ENCODE measurements at places on chromosomes 4 and X.
A peak's percentile ranks its signal among the peaks of the same experiment; 100 is the strongest.

DNA sequence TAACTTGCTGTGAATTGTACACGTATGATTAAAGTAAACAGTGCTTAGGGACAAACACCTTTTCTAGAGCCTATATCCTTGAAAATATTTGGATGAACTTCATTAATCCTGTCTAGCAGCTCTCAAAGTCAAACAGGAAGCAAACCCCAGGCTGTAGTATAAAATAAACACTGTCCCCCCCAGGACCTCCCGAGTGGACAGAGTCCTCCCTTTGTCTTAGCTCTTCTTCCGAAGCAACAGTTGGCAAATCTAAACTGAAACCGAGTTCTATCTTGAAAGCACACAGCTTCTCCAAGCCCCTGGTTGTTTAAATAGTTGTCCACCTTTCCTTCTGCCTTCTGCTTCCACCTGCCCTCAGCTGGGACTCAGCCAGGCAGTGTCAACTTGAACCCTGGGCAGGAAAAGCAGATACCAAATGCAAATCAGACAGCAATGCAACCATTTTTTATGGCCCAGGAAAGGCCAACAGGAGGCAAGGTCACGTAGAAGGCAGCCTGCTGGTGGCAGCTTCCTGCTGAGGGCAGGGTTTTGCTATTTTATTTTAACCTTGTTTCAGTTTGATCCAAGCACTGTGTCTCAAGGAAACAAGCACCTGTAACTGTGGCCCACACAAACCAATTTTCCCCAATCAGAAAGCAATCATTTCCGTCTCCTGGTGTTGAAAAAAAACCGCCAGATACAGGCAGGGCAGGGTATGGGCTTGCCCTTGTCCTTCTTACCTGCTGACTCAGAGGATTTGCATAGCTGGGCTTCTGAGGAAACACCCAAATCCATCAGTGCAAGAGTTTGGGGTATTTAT, 110.3 kb upstream of the KIT start:
- DNase-seq = no peak

DNA sequence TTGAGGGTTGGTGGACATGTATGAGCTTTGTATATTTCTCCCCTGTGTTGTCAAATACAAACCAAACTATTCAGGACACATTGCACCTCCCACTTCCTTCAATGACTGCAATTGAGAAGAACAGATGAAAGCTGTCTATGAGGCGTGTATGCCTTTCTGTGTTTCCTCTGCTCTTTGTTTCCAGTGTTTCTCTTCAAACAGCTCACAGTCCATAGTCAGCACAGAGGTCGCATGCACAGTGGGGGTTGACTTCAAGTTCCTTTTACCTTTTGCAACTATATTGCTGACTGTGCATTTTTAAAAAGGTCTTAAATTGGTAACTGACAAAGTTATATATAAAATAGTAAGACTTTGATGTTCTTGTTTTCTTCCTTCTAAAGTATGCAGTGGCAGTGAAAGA, 957.8 kb downstream of the C4orf33 start:
- DNase-seq = no peak

GRCh38 chrX:75642811-75643361, 120.0 kb upstream of the ZDHHC15 start:
- DNase-seq = no peak

DNA sequence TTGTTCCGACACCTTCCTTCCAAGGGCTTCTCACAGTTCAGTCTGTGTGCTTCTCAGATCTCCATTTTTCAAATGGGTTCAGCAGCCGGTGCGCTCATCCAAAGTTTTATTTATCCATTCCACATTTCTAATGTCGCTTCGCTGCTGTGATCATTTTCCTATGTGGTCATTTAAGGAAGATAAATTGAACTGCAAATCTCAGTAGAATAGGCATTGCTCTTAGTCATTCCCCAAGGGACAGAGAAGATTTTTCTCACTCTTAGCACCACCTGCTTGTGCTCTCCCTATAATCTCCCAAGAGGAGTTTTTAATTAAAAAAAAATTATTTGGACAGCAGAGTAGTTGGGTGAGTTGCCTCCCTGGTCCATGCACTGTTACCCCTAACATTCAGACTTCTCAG, 278.9 kb upstream of the GATB start:
- no peak for DNase-seq

DNA sequence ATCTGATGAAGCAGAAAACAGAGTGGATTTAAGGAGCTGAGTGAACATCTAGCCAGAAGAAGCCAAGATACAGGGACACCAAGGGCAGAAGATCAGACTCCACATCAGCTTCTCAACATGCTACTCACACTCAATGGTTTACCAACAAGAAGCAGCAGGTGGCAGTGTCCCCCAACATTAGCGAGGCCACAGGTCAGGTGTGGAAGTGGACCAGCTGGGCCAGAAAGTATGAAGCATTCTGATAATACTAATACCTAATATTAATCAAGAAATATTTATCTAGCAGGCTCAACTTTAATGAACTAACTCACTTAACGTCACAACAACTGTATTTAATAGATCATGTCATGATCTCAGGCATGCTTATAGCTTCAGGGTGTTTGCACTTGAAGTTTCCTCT, 73.4 kb upstream of the TTC29 start:
- peak; percentile 12 for DNase-seq

DNA sequence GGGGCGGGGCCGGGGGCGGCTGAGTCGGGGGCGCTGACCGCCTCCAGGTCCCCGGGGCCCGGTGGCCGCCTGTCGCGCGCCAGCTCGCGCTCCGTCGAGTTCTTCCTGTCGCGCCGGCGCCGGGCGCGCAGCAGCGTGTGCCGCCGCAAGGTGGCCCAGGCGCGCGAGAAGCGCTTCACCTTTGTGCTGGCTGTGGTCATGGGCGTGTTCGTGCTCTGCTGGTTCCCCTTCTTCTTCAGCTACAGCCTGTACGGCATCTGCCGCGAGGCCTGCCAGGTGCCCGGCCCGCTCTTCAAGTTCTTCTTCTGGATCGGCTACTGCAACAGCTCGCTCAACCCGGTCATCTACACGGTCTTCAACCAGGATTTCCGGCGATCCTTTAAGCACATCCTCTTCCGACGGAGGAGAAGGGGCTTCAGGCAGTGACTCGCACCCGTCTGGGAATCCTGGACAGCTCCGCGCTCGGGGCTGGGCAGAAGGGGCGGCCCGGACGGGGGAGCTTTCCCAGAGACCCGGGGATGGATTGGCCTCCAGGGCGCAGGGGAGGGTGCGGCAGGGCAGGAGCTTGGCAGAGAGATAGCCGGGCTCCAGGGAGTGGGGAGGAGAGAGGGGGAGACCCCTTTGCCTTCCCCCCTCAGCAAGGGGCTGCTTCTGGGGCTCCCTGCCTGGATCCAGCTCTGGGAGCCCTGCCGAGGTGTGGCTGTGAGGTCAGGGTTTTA, 1.5 kb downstream of the ADRA2C start:
- DNase-seq = no peak

DNA sequence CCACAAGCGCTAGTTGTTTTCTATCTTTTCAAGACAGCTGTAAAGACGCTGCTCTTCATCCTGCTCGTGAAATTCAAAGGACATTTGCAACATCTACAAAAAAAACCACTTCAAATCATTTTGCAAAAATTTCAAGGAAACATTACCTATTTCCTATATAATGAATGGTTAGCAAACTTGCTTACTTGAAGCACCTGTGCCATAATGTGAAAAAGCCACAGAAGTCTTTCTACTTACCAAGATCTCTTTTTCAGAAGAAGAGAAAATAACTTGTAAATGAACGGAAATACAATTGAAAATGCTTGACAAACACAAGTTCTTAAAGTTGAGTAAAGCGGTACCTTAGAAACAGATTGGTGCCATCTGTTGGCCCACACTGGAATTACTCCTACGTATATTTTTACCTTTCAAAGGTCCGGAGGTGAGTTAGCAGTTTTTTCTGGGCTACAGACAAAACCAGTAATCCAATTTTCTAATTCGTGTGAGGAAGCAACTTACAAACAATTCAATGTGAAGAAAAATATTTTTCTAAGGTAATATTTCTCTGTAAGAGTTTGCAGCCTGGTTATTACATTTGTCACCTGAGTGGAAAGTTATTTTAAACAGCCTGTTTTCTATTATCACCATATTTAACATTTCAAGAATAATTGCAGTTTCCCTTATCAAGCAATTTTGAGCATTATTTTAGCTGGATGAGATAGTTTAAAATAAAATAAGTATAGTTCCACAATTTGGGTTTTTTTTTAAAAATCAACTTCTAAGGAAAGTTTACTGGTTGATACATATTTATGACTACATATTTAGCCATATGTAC, at the start of gene TLR6:
Gene TLR6, minus strand, starts transcription at position 294 of the 814 bp plus-strand sequence. CDS start 27,344 bp downstream, outside the sequence.
- no peak for DNase-seq

DNA sequence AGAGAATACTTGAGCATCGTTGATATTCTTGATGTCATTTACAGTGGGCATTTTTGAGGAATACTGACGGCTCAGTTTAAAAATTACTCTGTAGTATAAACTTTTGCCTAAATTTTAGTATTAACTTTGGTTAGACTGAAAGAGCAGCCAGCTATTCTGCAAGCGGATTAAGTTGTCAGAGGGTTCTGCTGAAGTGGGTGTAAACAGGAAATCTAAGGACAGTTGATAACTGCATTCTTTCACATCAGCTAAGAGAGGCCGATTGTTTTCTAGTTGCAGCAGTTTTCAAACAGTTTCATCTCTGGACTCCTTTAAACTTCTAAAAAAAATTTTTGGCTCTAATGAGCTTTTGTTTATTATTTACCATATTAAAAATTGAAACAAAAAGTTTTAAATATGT, 149.6 kb downstream of the RAPGEF2 start:
- no peak for DNase-seq

GRCh38 chrX:41693024-41693423, 4.3 kb downstream of the GPR34 start:
- DNase-seq = no peak

GRCh38 chr4:105560421-105560848, 8.0 kb downstream of the ARHGEF38 start:
- no peak for DNase-seq

DNA sequence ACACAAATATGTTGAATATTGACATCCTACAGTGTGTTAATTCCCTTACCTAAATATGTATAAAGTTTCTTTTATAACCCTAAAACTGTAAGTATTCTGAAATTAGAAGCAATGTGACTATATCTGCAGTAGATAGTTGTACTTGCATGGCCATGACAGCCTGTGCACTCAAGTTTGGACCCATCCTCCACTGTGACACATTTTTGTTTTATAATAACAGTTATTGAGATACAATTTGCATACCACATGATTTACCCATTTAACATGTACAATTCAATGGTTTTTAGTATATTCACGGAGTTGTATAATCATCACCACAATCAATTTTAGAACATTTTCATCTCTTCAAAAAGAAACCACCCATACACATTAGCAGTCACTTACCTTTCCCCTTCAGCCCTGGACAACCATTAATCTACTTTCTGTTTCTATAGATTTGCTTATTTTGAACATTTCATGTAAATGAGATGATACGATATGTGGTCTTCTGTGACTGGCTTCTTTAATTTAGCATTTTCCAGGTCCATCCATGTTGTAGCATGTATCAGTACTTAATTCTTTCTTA, 29.6 kb downstream of the HERC3 start:
- DNase-seq = no peak

GRCh38 chr4:108762559-108763225, at the start of gene ETNPPL:
TSS of gene ETNPPL (minus strand) at chr4:108763053. CDS start at chr4:108762898, 155 bp downstream.
- no peak for DNase-seq

DNA sequence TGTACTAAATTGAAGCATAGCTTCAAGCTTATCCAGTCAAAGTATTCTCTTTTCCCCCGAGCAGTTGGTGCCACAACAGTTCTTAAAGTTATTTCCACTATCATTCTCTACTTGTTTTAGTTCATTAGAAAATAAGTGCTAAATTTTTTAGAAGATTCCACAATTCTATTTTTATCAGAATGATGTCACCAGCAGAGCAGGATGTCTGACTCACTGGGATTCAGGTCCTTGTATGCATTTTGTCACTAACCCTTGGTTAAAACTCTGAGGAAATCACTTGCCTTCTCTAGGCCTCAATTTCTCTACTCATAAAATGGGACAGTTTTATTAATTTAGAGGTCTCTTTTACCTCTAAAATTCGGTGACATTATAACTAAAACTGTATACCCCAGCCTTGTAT, 3.4 kb downstream of the DDX53 start:
- no peak for DNase-seq

DNA sequence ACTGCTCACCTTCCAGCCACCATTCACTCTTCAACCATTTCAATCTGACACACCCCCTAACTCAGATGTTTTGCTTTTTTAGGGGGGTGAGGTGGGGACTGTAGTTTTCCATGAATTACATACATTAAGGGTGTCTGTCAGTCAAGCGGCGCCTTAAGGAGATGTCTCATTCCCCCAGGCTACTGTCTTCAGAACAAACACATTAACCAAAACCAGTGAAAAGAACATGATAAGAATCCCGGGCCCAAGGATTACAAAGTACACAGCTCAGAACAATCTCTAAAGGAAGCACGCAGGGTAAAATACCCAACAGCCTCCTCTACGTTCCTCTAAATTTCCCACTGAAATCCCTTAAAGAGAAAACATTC, 62.5 kb upstream of the IRF2 start:
- no peak for DNase-seq

GRCh38 chr4:9792381-9792780, 10.9 kb downstream of the DRD5 start:
- no peak for DNase-seq

- no peak for DNase-seq
Measured at GRCh38 chr4:21507439-21507838, 441.1 kb downstream of the KCNIP4 start.

DNA sequence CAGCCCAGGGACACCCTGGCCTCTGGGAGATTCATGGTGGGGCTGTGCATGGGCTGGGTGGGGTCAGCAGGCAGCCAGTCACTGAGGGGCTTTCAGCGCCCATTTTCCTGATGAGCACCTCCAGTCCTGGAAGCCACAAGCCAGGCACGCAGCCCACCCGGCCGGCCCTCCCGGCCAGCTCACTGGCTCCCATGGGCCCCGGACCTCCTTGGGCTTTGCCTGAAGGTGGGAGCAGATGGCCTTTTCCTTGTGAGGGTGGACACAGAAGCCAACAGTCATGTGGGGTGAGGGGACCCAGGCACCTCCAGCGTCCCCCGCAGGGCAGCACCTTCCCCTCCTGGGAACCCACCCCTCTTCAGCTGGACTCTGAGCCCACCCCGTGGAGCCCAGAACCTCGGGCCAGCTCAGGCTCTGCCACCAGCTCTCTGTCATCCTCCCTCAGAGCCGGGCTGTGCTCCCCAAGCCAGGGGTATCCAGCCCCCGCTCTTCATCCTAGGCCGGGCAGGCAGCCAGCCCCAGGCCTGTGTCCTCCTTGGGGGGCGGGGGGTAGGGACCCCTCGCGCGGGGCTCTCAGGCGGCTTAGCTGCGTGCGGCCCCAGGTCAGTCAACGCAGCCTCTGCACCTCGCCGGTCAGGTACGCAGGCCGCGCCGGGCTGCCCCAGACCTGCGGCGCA, 798 bp upstream of the FGFR3 start:
- no peak for DNase-seq

- DNase-seq = no peak
Measured at GRCh38 chr4:26083987-26084386, 170.0 kb downstream of the SMIM20 start.

DNA sequence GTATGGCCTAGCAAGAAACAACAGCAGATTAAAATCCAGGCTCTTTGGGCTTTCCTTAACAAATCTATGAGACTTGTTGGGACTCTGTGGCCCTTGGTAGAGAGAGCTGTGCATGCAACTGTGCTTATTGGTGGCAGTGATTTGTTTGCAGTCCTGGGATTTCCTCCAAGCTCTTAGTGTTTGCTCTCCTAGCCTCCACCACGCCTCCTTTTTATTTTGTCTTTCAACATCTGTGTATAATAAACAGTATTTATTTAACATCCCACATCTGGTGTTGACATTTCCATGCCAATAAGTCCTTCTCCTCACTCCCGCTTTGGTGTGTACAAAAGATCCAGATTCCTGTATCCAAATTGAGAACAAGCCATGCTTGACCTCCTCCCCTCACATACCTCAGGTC, 3.1 kb downstream of the TNMD start:
- DNase-seq = no peak

- no peak for DNase-seq
Measured at GRCh38 chr4:57405359-57405758, 295.2 kb upstream of the IGFBP7 start.
